ENCODE measurements at places on chromosomes 1 and 21.
A peak's percentile ranks its signal among the peaks of the same experiment; 100 is the strongest.

DNA sequence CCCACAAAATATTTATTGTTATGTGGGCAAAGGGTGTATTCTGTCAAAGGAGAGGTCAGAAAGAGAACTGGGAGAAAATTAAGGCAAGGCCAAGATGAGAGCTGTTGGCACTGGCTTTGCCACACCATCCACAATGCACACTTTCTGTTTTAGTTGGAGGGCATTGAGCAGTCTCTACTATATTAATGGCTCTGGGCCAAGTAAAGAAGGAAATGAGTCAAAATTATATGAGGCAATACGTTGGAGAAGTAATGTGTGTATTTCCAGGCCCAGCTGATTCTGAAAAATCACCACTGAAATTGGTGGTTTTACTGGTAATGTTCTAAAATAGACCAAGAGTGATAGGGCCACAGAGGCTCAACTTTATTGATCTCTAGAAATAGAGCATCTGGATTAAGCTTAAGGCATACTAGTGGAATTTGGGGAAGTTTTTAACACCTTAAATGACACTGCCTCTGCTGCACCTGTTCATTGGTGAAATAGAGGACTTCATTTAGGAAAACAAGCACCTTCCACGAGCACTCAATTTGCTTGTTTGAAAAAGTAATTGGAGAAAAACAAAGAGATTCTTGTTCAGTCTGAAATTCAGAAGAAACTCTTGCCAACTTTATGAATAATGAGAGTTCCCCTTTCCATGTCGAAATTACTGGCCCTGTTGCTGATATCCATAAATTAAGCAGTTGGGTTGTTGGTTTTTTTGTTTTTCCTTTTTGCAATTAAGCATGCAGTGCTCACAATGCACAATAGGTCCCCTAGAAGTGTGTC lies 424.9 kb downstream of the ADGRL2 start:
- no peak for DNase-seq

GRCh38 chr1:214584805-214585766 lies 17.9 kb upstream of the CENPF start:
- DNase-seq, result no peak

GRCh38 chr1:77533660-77534305 lies 148.7 kb downstream of the ZZZ3 start:
- DNase-seq, result peak; percentile 48

DNA sequence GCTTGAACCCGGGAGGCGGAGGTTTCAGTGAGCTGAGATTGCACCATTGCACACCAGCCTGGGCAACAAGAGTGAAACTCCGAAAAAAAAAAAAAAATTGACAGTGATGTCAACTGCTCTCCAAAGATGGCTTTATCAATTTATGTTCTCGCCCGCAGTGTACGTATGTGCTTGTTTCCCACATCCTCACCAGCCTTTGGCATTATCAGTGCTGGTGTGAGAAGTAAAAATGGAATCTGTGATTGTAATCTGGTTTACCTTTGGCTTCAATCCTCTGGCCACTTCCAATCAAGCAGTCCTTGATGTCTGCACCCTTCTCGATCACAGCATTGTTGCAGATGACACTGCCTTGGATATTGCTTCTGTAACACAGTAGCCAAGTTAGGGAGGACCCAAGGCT lies 14.4 kb upstream of the PTCH2 start:
- no peak for DNase-seq

- no peak for DNase-seq
Measured at GRCh38 chr1:51058858-51059257, 43.2 kb upstream of the C1orf185 start.

- no peak for DNase-seq
Measured at GRCh38 chr21:39319251-39319756, 5.9 kb upstream of the BRWD1 start.
